ENCODE measurements at places on chromosomes 3 and 15.

- no peak for DNase-seq
Measured at GRCh38 chr3:109175411-109175810, 38.9 kb downstream of the C3orf85 start.

DNA sequence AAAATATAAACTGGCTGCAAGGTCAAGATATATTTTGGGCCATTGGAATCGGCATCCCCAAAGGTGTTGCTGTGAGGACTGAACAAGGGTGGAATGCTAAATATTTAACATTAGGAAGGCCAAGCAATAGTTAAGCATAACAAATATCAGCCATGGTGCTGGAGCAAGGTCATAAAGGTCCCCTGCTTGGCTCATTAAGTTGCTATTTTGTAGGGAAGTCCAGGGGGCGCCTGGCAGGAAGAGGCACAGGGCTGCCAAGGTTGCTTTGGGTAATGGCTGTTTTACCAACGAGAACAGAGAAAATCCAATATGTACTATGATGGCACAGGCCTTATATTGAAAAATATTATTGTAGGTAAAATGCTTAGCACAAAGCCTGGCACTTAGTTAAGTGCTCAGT, 62.2 kb downstream of the SLC15A2 start:
- no peak for DNase-seq

DNA sequence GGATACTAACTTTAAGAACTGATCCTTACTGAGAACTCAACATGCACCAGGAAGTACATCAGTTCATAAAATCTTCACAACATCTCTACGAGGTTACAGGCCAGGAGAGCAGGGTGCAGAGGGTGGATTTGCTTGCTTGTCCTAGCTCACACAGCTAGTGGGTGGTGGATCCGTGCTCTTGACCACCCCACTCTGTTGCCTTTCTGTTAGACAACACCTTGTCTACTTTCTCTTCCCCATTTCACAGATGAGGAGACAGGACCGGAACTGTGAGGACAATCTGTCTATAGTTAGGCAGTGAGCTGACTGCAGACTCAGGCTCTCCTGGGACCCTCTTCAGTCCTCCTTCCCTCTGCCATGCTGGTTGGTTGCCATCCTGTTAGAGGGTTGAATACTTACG, 221.7 kb upstream of the TLE3 start:
- DNase-seq, result no peak

DNA sequence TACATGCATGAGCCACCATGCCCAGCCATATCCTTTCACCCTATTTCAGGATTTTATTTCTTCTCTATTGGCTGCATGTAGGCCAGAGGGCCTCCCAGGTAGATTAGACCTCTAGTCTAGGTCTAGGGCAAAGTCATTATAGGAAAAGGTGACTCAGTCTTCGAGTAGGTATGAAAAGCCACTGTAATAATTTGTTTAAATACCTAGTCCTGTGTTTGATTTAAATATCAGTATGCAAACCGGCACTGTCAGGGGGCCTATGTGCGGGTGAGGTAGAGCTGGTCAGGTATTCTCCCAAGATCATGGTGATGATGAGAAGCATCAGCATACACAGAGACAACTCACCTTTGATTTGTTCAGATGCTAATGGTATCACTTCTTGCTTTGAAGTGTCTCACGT, 101.4 kb upstream of the UMPS start:
- DNase-seq, result no peak

DNA sequence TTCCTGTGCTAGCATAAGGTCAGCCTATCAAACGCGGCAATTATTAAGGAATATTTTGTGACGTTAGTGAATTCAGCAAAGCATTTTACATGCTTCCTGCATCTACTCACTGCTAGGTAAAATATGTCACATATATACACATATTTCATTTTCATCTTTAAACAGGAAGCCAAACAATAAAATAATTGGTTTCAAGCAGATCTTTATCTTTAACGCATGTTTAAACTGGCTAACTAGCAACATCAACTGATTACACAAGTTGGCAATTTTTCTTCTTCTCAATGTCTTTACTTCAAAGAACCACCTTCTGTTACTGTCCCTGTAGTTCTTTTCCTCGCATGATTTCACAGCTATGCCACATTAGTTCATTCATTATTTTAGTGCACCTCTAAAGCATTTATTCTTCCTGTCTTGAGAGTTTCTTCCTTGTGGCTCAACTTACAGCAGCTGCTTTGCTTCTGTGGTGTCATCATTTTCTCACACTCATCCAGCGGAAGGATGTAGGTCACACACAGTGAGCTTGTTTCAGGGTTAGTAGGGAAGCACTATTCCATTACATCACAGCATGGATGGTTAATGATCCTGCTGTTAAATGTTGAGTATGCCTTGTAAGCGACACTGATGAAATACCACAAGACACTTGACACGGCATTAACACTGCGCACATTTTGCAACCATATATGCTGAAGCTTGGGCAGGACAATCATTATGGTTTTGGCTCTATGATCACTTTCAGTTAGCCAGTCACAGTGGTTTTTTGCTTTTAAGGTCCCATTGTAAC, 2.3 kb upstream of the BCHE start:
- no peak for DNase-seq

DNA sequence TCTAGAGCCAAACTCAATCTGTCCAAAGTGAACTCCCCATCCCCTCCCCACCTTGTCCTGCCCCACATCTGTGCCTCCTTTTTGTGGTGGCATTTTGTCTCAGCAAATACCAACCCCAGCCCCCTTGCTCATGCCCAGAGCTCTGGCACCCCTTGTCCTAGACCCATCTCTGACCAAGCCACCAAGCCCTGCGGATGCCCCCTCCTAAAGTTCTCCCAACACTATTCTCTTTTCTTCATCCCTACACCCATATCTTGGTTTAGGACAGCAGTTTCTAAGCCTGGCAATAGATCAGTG, 17.7 kb downstream of the ACAA1 start:
- DNase-seq, result no peak

- DNase-seq, result no peak
Measured at GRCh38 chr3:195768831-195769303, 42.9 kb downstream of the MUC4 start.

DNA sequence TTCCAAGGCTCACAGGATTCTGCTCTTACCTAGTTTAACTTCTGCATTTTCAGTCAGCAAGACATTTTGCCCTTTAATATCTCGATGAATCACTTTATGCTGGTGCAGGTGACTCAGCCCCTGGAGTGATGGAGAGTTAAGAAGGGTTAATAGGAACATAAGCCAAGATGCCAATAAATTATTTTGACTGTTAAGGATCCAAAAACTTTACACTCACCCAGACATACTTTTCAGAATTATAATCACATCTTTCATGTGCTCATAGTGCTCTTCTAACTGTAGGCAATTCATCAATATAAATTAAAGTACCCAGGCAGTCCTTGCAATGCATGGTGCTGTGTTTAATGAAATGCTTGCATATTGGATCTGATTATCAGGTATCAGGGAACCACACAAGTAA, 164.1 kb upstream of the SLC2A2 start:
- no peak for DNase-seq

- DNase-seq, result no peak
Measured at GRCh38 chr15:79307251-79307650, 3.7 kb upstream of the TMED3 start.

Measured in WERI-Rb-1 (cell line).